Eye (tissue), 1 donor: ENCODE measurements at places on chromosomes 11 and 22.

DNA sequence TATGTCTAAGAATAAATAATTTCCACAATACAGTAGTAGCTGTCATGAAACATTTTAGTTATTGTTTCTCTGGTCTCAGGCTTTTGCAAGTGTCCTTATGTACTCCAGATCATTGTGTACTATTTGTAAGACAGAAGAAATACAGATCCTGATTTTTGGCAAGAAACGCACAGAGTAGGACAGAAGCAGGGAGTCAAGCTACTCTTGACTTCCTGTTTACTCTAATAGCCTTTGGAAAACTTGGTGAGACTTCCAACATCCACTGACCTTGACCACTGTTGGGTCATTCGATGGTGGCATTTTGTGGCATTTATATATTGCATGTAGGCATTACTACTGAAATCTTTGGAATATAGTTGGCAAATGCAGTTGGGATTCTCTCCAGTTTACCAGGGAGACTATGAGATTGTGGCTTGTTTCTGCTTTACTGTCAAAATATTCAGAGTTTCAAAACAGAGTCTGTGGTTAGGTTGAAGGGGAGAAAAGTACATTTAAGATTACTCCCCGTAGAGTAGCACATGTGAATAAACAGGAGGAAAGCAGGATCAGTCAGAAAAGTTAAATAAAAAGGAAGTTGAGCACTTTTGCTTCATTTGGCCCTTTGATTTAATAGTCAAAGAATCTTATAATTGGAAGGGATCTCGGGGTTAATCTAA, 726.1 kb upstream of the CCDC90B start:
- DNase-seq = no peak

GRCh38 chr11:5600374-5600851, 4.0 kb downstream of the TRIM6 start:
- DNase-seq = peak; percentile 67

DNA sequence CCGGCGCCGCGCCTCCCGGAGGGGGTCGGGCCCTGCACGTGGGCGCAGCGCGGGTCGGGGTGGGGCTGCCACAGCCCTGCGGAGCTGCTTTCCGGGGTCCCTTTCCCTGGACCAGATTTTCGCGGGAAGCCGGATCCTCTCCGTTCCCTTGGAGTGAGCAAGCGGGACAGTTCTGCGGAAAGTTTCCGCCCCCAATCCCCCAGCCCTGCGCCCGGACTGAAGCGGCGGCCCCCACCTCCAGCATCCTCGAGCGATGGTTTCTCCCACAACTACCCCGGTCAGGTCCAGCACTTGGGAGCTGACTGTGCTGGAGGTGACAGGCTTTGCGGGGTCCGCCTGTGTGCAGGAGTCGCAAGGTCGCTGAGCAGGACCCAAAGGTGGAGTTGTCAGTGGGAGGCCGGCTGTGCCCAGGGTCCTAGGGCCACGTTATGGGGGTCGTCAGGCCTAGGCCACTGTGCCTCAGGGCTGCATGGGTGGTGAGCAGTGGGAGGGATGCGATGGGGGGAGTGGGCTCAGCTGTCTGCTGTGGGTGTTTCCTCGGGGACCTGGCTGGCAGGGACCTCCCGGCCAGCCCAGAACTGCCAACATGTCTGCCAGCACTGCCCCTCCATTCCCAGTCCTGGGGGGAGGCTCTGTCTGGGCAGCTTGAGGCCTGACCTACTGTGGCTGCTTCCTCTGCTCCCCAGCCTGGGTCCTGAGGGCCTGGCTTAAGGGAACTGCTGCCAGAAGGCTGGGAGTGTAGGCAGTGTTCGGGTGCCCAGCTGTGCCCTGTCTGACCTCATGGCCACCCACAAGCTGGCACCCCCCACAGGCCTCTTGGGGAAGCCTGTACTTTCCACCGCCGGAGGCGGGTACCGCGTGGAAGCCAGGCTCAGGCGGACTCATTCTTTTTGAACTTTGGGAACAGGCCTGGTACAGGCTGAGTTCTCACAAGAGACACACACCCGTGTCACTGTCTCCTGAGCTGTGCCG, 726 bp downstream of the ST3GAL4 start:
- DNase-seq = peak; percentile 58

DNA sequence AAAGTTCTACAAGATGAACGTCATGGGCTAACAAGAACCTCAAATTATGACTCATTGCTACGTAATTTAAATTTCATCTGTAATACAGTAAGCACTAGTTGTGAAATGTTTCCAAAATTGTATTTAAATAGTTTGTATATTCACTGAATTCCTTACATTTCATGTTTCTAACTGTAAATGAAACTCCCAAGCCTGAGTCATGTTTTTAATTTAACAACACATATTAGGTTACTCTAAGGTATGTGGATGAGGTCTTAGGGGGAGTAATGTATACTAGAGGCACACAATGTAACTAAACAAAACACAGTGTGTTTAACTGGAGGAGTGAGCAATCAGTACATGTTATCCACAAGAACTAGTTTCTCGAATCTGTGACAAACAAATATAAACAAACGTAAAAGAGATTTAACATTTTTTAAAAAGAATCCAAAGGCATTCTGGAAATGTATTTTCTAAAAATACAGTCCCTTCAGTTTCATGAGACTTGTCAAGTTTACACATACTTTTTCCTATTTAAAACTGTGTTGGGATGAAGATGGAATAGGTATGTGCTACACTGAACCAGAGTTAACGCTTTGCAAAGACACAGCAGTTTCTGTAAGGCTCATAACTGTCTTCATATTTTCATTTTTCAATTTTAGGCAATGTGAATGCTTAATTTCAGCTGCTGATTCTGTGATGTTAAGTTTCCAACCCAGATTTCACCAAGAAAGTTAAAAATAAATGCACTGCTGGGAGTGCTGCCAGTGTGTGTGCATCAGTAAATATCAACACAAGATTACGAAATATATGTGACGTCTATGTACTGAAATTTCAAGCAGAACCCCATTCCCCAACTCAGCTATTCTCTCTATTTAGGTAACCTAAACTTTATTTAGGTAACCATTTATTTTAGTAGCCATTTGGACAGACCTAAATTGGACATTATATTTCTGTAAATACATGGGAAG, 52.6 kb downstream of the PITPNB start:
- DNase-seq = no peak

DNA sequence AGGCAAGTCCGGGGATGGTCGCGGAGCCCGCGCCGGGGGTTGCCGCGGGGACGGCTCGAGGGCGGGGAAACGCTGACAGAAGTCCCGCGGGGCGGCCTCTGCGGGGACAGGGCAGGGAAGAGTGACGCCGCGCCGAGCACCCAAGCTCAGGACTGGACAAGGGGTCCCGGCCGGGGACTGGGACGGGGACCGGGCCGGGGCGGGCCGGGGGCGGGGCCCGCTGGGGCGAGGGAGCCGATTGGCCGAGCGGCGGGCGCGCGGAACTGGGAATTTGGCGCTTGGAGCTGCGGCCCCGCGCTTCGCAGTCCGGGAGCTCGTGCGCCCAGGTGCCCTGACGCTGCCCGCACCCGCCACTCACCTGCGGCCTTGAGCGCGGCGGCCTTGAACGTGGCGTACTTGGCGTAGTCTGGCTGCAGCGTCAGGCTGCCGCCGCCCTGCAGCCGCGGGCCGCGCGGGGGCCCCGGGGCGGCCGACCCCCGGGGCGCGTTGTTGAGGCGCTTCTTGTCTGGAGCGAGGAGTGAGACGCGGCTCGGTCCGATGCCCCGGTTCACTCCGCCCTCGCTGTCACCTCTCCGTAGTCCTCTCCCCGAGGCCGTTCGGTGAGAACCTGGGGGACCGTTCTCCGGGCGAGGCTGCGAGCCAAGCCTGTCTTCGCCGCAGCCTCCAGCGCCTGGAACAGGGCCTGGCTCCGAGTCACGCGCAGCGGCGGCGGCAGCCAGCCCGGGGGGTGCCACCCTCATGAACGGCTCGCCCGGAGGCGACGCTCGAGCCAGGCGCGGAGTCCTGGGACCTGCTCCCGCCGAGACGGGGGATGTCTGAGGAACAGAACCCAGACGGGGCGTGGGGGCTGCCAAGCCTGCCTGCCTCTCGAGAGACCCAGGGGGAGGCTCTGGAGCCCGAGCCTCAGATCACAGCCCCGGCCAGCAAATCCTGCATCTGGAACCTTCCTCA, 4.5 kb downstream of the SHISA8 start:
- DNase-seq = peak; percentile 67

DNA sequence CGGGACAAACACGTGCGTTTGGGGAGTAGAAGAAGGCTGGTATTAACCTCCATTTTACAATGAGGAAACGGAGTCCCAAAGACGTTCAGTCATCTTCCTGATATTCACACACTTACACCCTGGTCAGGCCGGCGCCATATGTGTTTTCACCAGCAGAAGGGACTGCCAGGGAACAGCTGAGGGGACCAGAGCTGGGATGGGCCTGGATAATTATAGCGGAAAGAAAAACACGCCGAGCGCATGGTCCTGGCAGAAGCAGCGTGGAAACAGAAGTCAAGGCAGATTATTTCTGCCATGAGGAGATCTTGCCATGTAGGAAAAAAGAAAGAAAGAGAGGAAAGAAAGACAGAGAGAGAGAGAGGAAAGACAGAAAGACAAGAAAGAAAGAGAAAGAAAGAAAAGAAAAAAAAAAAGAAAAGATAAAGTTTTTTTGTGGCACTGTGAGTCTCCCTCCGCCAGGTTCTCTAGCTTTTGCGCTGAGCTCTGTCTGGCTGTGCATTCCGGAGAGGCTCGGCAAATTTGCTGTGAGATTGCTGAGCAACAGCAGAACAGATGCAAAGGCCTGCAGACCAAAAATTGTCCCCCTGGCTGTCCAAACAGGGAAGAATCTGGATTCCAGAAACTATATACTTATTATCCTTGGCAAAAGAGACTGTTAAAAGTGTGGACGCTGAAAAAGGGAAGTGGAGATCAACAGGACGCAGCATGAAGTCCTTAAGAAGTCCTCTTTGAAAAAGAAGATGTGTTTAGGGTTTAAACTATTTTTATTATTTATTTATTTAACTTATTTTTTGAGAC, 1.3 kb upstream of the UCP2 start:
- DNase-seq = peak; percentile 41

DNA sequence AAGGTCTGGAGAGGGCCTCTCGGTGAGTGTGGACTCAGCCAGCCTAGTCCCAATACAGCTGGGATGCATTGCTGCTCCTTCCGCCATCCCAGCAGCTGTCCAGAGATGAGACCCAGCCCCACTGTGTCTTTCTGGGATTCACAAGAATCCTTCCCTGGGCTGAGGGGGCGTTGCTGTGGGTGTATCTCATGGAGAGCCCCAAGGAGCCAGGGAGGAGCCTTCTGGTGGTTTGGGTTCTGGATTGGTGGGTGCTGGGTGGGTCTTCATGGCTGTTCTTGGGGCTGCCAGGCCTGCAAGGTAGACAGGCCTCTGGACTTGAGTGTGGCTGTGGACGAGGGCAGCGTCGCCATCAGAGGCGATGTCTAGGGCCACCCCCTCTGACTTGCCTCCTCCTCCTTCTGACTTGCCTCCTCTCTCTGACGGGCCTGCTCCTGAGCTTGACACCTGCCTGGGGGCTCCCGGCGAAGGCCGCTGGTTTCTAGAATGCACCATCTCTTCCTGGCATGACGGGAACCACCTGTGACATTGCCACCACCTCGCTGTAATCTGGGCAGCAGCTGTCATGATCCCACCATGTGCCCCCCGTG, 17.2 kb downstream of the KCNQ1 start:
- DNase-seq = no peak

DNA sequence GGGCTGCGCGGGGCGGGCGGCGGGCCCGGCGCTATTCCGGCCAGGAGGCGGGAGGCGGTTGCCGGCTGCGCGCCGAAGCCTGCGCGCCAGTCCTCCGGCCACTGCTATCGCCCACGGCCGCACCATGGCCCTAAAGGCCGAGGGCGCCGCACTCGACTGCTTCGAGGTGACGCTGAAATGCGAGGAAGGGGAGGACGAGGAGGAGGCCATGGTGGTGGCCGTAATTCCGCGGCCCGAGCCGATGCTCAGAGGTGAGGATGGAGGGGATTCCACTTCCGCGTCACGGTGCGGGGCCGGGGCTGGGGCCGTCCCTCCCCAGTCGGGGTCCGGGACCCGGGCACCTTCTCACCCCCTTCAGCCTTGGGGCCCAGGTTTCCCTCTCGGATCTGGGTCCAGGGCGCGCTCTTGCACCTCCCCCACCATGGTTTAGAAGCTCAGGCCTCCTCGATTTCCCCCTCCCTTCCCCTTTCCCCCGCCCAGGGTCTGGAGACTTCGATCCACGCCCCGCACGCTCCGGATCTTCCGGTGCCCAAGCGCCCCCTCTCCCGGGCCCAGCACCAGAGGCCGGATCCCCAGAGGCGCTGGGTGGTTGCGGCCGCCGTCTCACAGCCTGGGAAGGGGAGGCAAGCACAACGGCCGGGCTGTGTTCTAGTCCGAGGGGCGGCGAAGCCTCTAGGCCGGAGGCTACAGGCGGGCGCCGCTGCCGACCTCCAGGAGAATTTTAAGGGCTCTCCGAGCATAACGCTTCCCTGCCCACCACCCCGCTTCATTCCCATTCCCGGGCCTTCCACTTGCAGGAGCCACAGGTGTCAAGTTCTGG, 517 bp downstream of the SPINDOC start:
- peak; percentile 85 for DNase-seq

DNA sequence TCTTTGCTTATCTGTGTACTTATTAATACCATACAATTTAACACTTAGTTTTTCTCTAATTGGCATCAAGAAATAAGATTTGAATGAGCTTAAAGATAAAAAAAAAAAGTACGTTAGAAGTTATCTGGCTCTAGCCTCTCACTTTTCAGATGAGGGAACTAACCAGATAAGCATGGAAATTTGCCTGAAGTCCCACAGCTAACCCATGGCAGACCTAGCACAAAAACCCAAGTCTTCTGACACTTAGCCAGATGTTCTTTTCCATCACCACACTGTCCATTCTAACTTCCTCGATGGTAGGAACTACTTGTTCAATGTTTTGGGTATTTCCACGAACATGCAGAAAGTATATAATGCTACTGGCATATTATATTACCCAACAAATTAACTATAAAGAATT, 7.4 kb upstream of the SOX6 start:
- DNase-seq = no peak

DNA sequence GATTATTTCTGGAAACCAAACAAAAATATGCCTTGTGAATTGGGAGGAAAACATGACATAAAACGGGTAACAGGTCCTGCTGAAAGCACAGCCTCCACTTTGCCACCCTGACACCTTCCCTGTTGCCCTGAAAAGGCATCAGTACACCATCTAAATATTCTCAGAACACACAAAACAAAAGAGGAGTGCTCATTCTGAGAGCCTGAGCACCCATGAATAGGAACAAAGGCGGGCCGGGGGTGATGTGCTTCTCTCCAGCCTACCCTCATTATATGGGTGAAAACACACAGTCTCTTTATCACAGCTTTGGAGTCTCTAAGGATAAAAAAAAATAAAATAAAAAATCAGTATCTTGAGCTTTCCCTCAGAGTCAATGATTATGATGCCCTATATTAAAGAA, 19.7 kb downstream of the SCUBE2 start:
- DNase-seq = no peak
